Activated CD4-positive, alpha-beta T cell treated with anti-CD3 and anti-CD28 coated beads, Interleukin-2, amount 10 ng/mL, durations not matched to agents 7 days and 5 days (primary cell): ENCODE measurements at places on chromosomes 3 and 15. TPM values are rescaled to one million over a fixed set of nuclear protein-coding genes. Genes with fewer than 3 reads are reported as not detected.
A peak's percentile ranks its signal among the peaks of the same experiment; 100 is the strongest.

SCG5 gene
- total RNA-seq, result 2.5 TPM

RHCG gene
- not detected for total RNA-seq

MESP2 gene
- total RNA-seq, result not detected

XRN1 gene
- total RNA-seq, result 109 TPM

EXD1 gene
- not detected for total RNA-seq

DOCK3 gene
- total RNA-seq, result 1.1 TPM

DNA sequence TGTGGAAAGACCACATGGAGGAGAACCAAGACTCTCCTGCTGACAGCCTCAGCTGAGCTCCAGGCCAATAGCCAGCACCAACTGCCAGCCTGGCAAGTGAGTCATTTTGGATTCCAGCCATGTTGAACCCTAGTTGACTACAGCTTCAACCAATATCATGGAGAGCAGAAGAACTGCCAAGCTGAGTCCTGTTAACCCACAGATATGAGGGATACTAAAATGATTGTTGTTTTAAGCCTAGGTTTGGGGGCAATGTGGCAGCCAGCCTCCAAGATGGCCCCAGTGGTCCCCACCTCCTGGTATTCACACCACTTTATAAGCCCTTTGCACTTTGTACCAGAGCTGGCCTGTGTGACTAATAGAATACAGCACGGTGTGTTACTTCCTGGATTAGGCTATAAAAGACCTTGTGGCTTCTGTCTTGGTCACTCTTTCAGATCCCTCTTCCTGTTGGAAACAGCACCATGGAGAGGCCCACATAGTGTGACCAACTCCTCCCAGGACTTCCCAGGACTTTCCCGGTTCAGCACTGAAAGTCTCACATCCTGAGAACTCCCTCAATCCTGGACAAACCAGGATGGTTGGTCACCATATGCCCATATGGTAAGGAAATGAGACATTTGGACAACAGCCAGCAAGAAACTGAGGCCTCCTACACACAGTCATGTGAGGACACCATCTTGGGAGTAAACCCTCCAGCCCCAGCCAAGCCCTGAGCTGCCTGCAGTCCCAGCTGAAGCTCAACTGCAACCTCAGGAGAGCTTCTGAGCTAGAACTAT, 32.4 kb upstream of the CDV3 start:
- DNase-seq, result no peak

DNA sequence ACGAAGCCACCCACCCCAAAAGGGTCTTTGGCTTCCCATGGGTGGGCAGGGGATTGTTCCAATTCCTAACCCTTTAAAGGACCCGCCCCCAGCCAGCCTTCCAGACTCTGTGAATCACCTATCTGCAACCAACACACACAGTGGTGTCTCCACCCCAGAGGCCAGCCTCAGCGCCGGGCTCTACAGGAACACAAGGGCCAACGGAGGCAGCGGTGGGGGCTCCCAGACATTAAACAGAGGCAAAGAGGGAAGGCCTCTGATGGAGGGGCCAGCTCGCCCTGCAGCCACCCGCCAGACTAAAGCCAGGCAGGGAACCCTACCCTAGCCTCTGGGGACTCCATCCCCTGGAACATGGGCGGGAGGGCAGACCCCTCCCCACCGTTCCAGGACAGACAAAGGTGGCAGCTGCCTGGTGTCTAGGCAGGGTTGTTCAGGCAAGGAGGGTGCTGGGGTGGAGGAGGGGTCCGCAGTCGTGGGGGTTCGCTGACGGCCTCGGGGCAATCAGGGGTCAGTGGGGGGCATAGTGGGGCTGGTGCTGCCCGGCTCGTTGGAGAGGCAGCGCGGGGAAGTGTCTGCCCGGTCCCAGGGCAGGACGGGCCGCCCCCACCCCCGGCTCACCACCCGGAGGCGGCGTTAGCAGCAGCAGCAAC, 448 bp downstream of the SHISA5 start:
- DNase-seq, result no peak

DNA sequence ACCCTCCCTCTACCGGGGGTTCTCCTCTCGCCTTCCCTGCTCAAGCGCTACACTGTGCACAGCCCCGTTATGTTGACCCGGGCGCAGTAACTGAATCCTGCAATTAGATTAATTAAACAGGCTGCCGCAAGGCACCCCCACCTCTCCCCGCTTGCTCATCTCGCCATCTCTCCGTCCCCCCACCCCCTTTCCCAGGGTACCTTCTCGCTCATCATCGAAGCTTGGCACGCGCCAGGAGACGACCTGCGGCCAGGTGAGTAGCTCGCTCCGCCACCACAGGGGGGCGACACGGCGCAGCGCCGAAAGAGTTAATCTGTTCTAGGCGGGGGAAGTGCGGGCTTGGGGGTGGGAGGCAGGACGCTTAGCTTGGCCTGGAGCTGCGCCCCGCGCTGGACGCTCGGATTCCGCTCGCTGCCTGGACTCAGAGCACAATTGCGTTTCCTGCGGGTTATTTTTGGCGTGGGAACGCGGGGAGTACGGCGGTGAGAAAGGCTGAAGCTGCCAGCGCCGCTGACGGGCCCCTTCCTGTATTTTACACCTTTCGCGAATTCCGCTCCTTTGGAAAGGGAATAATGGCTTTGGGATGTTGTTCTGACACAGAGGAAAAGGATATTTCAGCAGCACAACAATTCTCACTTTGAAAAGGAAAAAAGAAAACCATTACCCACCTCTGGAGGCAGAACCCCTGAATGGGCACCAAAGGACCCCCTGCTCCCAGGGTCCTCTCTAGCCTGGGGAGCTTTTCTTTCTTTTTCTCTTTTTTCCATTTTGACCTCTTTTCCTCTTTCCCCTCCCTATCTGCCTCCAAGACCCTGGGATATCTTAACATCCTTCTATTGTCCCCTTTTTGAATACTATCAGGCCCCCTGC, 1.5 kb downstream of the DLL4 start:
- peak; percentile 54 for DNase-seq

GRCh38 chr3:157477441-157477840, 25.8 kb downstream of the VEPH1 start:
- no peak for DNase-seq

CHST13 gene
- not detected for total RNA-seq

DNA sequence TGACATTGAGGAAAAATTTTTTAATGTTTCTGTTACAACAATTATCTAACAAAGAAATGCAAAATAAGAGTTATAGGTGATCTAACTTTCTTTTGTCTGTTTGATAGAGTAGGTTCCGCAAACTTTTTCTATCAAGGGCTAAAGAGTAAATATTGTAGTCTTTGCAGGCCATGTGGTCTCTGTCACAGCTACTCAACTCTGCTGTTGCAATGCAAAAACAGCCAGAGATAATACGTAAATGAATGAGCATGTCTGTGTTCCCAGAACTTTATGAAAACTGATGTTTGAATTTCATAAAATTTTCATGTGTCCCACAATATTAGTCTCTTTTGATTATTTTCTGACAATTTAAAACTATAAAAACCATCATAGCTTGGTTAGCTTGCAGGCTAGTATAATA, 73.3 kb downstream of the SLC24A1 start:
- no peak for DNase-seq

- no peak for DNase-seq
Observed at GRCh38 chr15:82139823-82140268, 94.0 kb upstream of the MEX3B start.

GPR149 gene
- total RNA-seq, result not detected

DNA sequence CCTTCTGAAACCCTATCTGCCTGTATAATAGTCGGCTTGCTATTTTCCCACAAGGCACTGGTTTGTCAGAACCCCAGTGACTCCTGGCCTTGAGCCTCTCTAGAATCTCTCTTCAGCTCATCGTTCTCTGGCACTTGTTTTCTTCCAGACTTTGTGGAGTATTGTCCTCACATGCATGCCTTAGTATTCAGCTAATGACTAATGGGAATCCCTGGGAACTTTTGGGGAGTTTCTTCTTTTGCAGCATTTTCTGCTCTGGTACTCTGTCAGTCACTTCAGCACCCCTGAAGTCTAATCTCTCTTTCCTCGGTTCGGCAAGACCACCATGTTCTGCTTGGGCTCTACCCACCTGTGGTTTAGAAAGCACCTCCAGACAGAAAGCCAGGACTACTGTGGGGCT, 35.8 kb upstream of the THRB start:
- no peak for DNase-seq

LCTL gene
- total RNA-seq, result not detected

GP5 gene
- total RNA-seq, result 1.3 TPM

GRCh38 chr3:156840826-156841689, 14.9 kb downstream of the LEKR1 start:
- no peak for DNase-seq

DNA sequence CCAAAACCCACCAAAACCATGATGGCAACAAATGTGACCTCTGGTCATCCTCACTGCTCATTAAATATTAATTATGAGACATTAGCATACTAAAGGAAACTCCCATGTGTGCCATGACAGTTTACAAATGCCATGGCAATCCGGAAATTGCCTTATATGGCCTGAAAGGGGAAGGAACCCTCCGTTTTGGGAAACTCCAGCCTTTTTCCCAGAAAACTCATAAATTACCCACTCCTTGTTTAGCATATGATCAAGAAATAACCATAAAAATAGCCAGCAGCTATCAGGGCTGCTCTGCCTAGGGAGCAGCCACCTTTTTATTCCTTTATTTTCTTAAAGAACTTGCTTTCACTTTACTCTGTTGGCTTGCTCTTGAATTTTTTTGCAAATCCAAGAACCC, 992.7 kb downstream of the NTRK3 start:
- no peak for DNase-seq

ALS2CL gene
- total RNA-seq, result 16.6 TPM

IQCF5 gene
- total RNA-seq, result not detected

OR5K2 gene
- total RNA-seq, result not detected

ZSCAN29 gene
- 25.4 TPM for total RNA-seq

DNA sequence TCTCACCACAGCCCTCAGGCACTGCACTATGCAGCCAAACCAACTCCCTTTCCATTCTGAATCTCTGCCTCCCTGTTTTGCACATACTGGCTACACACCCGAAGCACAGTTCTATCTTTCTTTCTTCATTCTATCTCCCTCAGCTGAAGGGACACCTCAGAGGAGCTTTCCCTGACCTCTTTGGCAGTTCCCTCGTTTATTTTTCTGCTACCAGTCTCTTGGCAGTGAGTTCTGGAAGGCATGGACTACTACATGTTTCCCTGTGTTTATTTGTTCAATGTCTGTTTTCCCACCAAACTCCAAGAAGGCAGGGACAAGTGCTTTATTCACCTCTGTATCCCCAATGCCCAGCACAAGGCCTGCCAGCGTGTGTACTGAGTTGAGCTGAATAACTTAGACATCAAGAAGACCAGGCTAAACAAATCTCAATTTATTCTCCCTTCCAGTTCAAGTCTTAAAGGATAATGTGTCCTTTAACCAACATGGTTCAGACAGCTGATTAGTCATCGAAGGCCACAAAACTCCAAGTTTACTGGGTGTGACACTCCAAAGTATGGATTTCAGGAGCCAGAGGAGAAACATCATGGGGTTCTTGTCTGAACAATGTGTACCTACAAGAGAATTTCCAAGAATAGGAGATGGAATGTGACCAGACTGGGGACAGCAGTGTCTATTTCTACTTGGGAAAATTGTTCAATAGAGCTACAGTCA, 260.1 kb upstream of the CTNNB1 start:
- no peak for DNase-seq

GRCh38 chr3:56005196-56005805, 463.0 kb downstream of the ERC2 start:
- no peak for DNase-seq

DNA sequence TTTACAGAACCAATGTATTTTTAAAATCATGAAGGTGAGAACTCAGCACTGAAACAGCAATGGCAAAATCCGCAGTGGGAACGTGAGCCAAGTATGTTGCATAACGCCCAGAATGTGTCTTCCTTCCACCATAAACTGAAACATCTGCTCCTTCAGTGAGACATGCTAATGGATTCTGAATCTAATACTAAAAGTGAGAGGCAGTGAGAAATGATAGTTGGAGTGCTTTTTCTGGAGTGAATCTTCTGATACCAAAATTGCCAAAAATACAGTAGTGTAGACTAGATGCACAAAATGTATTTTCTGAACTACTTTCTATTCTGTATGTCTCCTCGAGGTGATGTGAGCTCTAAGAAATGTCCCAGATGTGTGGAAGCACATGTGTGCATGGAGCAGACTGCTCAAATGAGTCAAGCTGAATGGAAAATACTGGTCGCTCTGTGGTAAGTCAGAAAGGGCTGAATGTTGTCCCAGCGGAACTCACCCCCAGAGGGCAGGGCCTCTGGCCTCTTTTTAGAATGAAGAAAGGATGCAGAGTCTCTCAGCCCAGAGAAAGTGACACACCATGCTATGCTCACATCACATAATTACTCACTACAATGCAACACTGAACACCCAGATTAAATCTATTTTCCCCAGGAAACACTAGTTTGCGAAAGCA, 73.0 kb downstream of the ATP10A start:
- peak; percentile 12 for DNase-seq

TTLL13 gene
- total RNA-seq, result 0.87 TPM

SPATA12 gene
- total RNA-seq, result not detected

ITIH1 gene
- total RNA-seq, result not detected

- DNase-seq, result no peak
Observed at GRCh38 chr15:57510647-57511046, 81.1 kb upstream of the MYZAP start.

DNA sequence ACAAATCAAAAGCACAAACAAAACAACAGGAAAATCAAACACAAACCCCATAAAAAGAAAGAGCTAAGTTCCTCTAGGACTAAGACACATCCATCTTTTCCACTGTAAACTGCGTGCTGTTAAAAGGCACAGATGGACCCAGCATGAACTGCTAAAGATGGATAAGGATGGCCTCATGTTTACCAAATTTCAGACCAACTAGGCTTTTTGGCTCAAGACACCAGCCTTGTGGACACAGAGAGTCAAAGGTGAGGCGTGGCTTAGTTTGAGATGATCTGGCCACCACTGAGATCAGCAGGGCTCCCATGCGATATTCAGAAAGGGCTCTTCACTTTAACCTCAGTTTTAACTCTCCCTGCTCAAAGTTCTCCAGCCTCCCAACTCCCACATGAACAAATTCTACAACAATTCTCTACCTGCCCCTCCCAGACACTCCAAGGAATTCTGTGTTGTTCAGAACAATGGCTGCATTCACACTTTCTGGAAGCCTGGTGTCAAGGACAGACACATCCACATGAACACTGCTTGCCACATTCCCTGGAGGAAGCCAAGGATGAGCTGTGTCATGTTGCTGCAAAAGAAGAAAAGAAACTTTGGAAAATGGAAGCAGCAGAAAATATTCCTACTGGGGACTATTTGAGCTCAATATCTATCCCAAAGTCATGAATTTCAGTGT, 198.4 kb upstream of the LRRN1 start:
- no peak for DNase-seq

DNA sequence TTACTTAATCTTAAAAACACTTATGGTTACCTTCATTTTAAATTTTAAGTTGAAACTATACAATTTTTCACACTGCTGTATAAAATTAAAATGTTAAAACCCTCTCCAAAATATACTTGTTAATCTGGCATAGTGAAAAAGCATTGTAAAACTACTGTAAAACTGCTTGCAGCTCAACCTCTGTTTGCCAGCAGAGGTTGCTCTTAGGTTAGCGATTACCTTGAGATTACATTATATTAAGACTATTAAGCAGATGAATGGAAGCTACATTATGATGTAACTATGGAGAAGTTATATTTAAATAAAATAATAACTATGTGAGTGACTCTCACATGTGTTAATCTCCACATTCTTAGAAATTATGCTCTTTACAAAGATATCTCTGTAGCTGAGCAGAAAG, 143.6 kb upstream of the SLITRK3 start:
- no peak for DNase-seq

PLAAT1 gene
- not detected for total RNA-seq

SLC22A14 gene
- not detected for total RNA-seq
